ENCODE measurements at places on chromosomes 5 and 9. TPM values are rescaled to one million over a fixed set of nuclear protein-coding genes. Genes with fewer than 3 reads are reported as not detected.

GRCh38 chr9:92019658-92020057 is 69.6 kb upstream of the ROR2 start:
- no peak for DNase-seq

DNA sequence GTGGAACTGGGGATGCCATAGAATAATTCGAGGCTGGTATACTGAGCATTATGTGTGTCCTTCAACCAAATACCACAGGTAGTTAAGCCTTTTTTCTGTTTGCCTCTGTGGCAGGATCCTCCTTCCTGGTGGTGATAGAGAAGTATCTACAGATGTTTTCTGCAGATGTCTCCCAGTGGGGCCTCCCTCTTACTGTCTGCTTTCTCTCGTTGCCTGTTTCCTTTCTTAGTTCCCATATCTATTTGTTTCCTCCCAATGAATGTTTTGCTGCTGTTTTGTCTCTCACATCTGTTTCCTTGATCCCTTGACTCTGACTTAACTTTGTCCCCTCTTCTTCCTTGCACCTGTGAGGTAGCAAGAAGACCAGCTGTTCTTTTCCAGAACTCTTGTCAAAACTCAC is 130.9 kb upstream of the NUDT12 start:
- no peak for DNase-seq

GRCh38 chr9:114908104-114908622 is 22.2 kb downstream of the TNFSF8 start:
- DNase-seq: peak; percentile 87

The MEIKIN gene
- total RNA-seq: not detected

GRCh38 chr5:124236361-124237205 is 509.9 kb downstream of the ZNF608 start:
- no peak for DNase-seq

The PLAC8L1 gene
- not detected for total RNA-seq

DNA sequence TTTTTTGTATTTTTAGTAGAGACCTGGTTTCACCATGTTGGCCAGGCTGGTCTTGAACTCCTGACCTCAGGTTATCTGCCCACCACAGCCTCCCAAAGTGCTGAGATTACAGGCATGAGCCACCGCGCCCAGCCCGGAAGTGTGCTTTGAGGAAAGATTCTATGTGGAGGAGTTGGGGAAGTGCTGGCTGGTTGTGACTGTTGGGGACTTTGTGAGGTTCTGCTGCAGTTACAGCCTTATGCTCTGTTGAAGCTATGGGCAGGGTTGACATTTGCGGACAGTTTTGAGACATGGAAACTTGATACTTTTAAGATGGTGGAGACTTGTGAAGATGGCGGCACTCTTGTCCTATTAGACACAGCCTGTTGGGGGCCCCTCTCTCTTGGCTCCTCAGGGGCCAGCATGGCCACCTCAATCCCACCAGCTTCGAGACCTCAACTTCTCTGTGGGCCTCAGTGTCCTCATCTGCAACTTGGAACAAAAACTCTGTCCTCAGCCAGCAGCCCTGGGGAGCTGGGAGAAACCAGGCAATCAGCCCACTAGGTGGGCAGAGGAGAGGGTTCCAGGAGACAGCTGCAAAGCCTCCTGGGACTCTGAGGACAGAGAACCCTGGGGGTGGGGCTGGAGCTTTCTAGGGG is 24.9 kb downstream of the C9orf50 start:
- no peak for DNase-seq

The PHF24 gene
- total RNA-seq: not detected

DNA sequence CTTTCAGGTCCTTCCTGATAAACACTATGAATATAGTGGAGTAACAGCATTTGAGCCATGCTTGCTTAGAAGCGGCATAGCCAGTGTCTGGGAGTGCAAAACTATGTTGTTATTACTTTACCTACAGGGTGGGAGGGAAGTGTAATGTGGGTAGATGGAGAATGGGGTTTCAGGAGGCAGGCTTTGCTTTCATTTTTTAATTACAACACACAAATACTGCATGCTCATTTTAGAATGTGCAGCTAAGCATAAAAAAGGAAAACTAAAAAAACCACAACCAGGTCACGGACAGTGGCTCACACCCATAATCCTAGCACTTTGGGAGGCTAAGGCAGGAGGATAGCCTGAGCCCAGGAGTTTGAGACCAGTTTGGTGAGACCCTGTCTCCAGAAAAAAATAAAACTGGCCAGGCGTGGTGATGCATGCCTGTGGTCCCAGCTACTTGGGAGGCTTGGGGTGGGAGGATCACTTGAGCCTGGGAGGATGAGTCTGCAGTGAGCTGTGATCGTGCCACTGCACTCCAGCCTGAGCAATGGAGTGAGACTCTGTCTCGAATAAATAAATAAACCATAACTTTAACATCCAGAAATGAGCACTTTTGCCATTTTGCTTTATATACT is 20.2 kb downstream of the HAVCR1 start:
- no peak for DNase-seq

The LMX1B gene
- total RNA-seq: not detected

The GBGT1 gene
- not detected for total RNA-seq

The CARTPT gene
- total RNA-seq: not detected

GRCh38 chr5:10725636-10726035 is 35.4 kb downstream of the DAP start:
- peak; percentile 75 for DNase-seq

The GRM6 gene
- total RNA-seq: not detected

GRCh38 chr9:133050142-133050541 is 11.6 kb upstream of the CEL start:
- DNase-seq: peak; percentile 3

The MIGA2 gene
- total RNA-seq: 66.6 TPM

DNA sequence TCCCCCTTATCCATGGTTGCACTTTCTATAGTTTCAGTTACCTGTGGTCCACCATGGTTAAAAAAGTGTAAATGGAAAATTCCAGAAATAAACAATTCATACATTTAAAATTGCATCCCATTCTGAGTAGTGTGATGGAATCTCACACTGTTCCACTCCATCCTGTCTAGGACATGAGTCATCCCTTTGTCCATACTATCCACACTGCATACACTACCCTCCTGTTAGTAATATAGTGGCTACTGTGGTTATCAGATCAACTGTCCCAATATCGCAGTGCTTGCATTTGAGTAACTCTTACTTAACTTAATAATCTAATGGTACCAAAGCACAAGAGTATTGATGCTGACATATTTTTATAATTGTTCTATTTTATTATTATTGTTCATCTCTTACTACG is 100.7 kb downstream of the RAB3C start:
- no peak for DNase-seq

The CRB2 gene
- total RNA-seq: 0.78 TPM

The SOX30 gene
- total RNA-seq: 0.15 TPM

The ANKRD31 gene
- not detected for total RNA-seq

DNA sequence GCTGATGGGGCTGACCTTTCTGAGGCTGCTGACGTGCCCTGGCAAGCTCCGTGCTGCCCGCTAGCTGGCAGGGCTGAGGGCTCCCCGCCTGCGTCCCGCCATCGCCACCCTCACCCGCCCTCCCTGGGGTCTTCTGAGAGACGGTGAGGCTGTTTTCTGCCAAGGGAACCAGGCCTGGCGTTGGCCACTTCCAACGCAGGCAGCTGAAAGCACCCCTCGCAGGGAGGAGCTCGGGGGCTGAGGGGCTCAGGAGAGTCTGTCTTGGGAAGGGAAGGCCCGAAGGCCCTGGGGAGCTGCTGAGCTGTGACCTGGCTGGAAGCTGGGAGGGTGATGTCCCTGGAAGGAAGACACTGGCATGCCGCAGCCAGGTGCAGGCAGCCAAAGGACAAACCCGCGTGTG is 9.8 kb upstream of the TMEM250 start:
- no peak for DNase-seq

The LCN6 gene
- total RNA-seq: not detected

The SPAAR gene
- 0.23 TPM for total RNA-seq

DNA sequence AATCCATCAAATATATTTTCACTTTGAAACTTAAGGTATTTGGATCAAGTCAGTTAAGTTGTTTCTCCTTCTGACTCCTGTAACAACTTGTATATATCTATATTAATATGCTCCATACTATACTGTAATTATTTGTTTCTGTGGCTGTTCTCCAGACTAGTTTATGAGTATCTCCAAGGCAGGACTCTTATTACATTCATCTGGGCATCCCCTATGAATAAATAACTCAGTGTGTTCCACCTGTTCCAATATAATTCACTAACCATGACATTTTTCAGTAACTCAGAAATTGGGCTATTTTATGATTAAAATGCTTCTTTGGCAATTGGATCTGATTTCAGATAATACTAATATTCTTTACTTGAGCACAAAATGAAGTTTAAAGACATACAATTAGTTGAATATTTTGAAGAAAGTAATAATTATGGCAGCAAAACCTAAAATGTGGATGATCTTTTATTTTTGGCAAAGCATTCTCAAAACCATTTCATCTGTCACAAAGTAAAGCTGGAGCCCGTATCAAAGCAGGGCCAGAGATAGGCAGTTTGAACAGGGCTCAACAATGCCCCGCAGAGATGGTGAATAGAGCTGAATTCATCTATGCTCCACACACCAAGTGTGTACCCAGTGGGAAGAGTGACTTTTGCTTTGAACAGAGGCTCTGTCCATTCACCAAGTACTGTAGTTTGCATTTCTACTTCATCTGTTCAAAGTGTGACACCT is 314.3 kb downstream of the PDE4D start:
- DNase-seq: no peak

DNA sequence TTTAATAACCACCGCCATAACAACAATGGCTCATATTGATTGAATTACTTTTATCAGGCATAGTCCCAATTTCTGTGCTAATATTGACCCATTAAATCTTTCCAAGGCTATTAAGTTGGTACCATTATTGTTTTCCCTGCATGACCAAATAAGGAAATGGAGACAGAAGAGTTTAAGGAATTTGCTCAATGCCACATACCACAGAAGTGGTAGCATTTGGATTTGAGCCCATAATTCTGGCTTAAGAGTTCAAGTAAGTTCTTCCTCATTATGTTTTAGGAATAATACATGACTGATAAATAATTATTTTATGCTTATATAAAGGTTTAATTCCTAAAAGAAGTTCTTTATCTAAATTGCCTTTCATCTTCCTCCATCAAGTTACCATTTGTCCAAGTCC is 43.4 kb upstream of the HAPLN1 start:
- DNase-seq: no peak

DNA sequence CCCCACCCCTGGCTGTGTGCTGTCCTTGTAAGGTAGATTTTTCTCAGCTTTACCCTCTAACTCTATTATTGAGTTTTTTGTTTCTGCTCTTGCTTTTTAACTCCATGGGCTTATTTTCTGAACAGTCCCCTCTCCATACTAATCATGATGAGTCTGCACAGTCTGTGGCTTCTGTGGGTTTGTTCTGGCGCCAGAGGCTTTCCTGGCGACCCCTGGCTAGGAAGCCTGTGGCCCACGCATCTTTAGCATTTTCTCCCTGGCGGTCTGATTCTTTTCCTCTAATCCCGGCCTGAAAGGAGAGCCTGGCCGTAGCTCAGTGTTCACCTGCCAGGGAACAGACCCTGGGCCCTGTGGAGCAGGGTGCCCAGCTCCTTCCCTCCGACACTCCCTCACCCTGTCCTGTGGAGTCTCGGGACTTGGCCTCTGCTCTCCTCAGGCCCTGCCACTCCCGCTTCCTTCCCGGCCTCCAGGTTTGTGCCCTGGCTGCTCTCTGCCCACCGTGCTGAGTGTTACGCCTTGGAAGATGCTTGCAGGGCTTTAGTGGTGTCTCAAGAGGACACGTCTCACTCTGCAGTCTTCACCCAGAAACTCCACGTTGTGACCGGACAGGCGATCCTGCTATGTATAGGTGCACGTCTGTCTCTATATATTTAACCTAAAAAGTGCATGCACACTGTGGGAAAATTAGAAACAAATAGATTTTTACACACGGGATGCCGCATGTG is 31.7 kb upstream of the LRRC14B start:
- no peak for DNase-seq

GRCh38 chr9:22129133-22129532 is 120.0 kb upstream of the CDKN2B start:
- no peak for DNase-seq

GRCh38 chr9:14542071-14542470 is 151.2 kb downstream of the ZDHHC21 start:
- DNase-seq: no peak

Measured in HT-29 (cell line).